ENCODE measurements at places on chromosomes 6 and 20.

DNA sequence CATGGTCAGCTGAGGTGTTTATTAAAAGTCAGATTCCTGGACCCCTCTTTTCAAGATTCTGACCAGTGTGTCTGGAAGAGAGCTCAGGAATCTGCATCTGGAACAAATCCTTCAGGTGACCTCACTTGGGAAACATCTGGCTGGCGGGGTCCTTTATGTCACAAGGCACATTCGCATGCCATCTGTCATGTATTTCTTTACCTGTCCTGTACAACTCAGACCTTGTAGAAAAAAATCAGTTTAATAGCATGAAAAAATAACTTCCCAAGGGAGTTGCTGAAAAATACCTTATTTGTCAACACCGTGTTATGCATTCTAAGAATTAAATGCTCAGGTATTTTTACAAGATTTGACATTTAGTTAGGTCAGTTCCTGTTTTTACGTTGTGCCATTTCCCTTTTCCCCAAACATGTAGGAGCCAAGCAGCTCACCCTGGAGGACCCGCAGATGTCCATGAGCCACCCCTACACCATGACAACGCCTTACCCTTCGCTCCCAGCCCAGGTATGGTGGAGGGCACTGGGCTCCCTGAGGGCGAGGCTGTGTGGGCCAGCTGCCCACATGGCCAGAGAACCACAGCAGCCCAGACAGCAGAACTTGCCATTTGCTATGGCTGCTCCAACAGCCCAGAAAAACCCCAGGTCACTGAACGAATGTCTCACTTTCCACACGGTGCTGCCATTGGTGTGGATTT is 4.0 kb downstream of the IRF4 start:
- no peak for DNase-seq

DNA sequence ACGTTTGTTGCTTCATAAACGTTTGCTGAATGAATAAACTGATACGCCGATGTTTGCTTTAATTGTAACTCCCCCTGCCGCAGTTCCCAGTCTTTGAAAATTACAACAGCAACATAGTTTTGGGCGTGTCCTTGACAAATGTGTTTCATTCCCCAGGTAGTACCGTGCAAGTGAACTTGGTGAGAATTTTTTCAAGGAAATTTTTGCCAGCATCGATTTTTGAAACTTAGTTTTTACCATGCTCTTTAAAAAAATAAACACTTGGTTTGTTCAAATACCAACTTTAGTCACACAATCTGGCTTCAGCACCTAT is 60.1 kb downstream of the FAM217A start:
- DNase-seq, result no peak

GRCh38 chr6:168124921-168125320 is 45.9 kb upstream of the FRMD1 start:
- no peak for DNase-seq

DNA sequence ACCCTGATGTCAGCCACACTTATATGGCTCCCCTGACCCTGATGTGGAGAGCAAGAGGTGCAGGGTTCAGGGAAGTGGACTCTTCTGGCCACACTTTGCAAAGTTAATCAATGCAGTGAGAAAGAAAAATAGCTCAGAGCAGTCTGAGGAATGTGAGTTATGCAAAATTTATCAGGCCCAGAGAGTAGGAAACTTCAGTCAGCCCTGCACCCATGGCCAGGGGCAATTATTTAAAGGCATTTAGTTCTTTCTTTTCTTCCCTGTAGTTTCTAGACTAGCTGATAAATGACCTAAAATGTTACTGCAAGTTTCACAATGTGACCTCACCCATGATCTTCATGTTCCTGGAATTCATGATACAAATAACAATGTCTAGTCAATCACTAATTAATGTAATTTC is 143.7 kb upstream of the GGTLC1 start:
- DNase-seq, result no peak

DNA sequence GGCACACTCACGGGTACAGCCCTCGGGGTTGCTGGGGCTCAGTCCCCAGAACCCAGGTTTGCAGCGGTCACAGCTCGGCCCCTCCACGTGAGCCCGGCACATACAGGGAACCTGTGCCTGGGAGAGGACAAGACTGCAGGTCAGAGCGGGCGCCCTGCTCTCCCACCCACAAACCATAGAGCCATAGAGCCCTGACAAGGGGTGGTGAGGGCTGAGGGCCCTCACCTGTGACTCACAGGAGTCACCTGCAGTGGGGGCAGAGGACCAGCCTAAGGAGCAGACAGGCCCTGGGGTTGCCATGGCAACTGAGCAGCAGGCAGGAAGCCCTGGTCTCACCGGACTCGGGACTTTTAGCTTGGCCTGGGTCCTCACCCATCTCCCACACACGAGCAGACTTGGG is 30.8 kb downstream of the LAMA5 start:
- DNase-seq, result no peak

DNA sequence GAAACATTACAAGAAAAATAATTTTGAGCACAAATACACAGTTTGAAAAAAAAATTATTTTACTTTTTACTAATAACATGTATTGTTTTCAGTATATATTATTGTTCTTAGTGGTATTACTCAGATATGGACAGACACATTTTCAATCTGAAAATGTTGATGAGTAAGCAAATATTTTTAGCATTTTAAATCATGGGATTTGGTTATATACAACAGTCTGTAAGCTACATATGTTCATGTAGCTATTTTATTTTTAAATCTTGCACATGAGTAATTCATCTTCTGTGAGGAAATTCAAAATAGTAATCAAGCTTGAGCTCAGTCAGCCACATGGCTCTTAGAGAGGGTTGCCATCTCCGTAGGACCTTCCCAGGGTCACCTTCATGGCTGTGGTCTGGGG is 471.9 kb downstream of the QKI start:
- DNase-seq, result no peak

- no peak for DNase-seq
Observed at GRCh38 chr20:30284281-30284905, 973.1 kb upstream of the DEFB115 start.

- no peak for DNase-seq
Observed at GRCh38 chr6:21984561-21984960, 312.3 kb downstream of the PRL start.
